Heart left ventricle (tissue), 16 donors: ENCODE measurements at places on chromosomes 4 and X.

DNA sequence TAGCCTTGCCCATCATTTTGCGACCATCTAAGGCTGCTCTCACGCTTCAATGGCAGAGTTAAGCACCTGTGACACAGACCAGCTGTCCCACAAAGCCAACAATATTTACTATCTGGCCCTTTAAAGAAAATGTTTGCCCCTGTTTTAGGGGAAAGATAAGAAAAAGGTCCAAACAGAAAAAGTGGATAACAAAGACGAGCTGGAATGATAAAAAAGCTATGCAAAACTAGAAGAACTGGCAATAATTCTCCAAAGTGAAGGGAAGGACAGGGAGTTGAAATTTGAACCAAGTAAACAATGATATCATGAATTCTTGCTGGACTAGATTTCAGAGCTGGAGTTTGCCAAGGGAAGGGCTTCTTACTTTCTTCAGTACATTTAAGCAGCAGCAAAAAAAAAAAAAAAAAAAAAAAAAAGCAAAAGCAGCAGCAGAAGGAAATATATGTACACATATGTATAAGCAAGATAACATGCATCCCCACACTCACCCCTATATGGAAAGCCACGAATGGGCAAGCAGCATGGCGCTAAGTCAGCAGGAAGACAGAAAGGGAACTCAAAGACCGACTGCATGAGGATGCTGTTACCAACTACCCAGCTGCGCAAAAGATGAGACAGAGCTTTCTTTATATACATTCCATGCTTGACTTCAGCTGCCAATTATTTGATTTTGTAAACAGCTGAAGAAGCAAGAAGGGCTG, 12.5 kb downstream of the TRAPPC2 start:
- DNase-seq = no peak
- no peaks in the 10 kb centered on the region for H3K27me3 ChIP-seq
- H3K36me3 ChIP-seq = peaks cover 8% of the 10 kb centered on the region
- H3K27ac ChIP-seq = no peak overlapping the region
- H3K4me1 ChIP-seq = no peaks in the 10 kb centered on the region
- no peak overlapping the region for H3K4me3 ChIP-seq

DNA sequence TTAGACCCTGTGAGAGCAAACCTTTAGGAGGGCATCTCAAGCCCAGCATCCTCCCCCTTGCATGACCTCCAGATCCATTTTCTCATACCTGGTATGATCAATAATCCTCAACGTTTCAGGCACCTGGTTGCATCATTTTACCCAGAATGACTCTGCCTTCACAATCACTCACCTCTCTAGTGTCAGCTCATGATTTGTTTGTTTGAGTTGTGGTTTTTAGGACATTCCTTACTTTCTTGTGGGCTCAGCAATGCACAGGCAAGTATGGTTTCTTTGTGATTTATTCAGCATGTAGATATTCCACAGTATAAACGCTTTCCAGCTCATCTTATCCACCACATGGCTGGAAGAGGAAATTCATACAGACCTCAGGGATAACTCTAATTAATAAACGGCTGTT, 93.6 kb upstream of the CPEB2 start:
- no peak overlapping the region for H3K4me3 ChIP-seq
- no peaks in the 10 kb centered on the region for H3K4me1 ChIP-seq
- no peaks in the 10 kb centered on the region for H3K27me3 ChIP-seq
- no peak overlapping the region for H3K27ac ChIP-seq

DNA sequence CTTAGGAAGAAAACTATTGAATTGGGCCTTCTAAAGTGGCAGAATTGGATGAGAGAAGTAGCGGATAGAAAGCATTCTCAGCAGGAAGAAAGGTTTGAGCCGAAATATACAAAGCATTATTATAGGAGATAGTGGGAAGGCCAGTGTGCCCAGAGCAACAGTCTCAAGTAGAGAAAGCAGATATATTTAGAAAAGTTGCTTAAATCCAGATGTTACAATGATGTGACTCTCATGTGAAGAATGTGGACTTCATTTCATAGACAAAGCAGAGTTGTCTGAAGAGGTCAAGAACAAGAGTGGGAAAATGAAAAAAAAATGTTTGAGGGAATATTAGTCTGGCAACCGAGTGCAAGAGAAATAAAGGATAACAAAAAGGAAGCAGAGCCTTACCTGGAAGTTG, 66.9 kb downstream of the SYNPO2 start:
- H3K36me3 ChIP-seq = no peaks in the 10 kb centered on the region
- no peak for DNase-seq
- no peaks in the 10 kb centered on the region for H3K27me3 ChIP-seq
- peaks cover 45% of the 10 kb centered on the region for H3K4me1 ChIP-seq
- no peak overlapping the region for H3K4me3 ChIP-seq
- peak overlapping the region; percentile 73 for H3K27ac ChIP-seq

DNA sequence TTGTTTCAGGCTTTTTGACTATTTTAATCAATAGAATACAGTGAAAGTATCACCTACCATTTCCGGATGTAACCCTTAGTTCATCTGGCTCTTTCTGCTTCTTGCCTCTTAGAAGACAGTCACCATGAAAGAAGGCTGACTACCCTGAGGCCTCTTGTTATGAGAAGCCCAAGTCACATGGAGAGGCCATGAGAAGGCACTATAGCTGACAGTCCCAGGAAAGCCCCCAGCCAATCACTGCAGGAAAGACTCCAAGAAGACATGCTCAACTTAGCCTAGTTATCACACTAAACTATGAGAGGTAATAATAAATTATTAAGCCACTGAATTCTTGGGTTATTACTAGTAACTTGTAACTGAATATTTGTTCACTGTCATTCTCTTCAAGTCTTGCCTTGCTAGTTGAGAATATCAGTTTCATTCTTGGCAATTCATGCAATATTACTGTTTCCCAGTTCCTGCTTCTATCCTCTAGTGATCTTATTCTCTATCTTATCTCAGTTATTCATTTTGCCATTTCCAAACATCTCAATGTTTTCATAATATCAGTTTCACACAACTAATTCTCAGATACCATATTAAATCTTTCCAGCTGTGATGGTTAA, 57.1 kb upstream of the GUCY1A1 start:
- no peak overlapping the region for H3K4me3 ChIP-seq
- H3K36me3 ChIP-seq = no peaks in the 10 kb centered on the region
- H3K4me1 ChIP-seq = no peaks in the 10 kb centered on the region

- DNase-seq = no peak
- no peaks in the 10 kb centered on the region for H3K27me3 ChIP-seq
- H3K4me1 ChIP-seq = no peaks in the 10 kb centered on the region
These were observed 142.3 kb downstream of the AFAP1 start for GRCh38 chr4:7797330-7797729.

GRCh38 chr4:40199999-40200874, 3.4 kb downstream of the RHOH start:
- H3K27me3 ChIP-seq = no peaks in the 10 kb centered on the region
- no peak overlapping the region for H3K4me3 ChIP-seq
- no peaks in the 10 kb centered on the region for H3K4me1 ChIP-seq

GRCh38 chr4:5034206-5034605, 14.9 kb upstream of the CYTL1 start:
- DNase-seq = no peak
- H3K27me3 ChIP-seq = no peaks in the 10 kb centered on the region
- peaks cover 4% of the 10 kb centered on the region for H3K4me1 ChIP-seq
- H3K4me3 ChIP-seq = no peak overlapping the region

DNA sequence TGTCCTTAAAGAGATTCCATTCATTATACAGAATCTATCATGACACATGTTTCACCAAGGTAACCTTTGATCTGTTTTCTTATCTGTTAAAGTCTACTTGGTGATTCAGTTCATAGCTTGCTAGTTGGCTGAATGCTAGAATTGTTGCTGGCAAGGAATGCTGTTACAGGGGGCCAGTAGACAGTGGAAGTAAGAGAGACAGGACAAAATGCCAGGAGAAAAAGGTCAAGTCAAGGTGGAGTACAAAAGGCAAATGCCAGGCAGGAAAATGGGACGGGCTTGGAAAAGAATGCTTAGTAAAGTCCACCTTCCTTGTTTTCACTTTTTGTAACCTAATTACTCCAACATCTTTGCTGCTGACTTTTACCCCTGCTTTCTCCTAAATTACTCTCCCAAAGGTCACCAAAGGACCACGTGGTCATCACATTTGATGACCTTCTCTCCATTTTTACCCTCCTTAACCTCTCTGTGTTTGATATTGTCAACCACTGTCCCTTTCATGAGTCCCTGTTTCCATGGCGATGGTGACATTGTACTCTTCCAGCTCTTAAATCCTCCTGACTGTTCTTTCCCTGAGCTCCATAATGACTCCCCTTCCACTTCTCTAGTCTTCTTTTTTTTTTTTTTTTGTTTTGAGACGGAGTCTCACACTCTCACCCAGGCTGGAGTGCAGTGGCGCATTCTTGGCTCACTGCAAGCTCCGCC, 24.5 kb upstream of the TAPT1 start:
- no peaks in the 10 kb centered on the region for H3K4me1 ChIP-seq
- peaks cover 16% of the 10 kb centered on the region for H3K36me3 ChIP-seq
- no peaks in the 10 kb centered on the region for H3K27me3 ChIP-seq
- no peak for DNase-seq
- H3K27ac ChIP-seq = no peak overlapping the region
- no peak overlapping the region for H3K4me3 ChIP-seq

DNA sequence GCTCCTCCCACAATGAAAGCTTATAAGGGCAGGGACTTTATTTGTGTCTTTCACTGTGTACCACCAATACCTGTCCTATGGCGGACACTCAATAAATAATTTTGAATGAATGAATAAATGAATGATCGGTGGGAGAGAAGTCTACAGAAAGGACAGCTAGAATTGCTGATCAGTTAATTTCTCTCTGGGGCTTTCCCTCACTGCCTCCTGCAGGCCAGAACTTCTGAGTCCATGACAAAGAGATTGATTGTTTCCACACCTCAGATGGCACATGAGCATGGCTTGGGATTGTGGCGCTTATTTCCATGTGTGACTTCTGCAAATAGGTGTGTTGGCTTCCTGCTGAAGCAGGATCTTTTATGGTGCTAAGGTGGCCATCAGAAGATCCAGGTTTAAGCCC, 6.3 kb downstream of the FAM47E start:
- H3K27me3 ChIP-seq = no peaks in the 10 kb centered on the region
- H3K27ac ChIP-seq = no peak overlapping the region
- H3K4me3 ChIP-seq = no peak overlapping the region
- no peaks in the 10 kb centered on the region for H3K36me3 ChIP-seq
- DNase-seq = no peak

DNA sequence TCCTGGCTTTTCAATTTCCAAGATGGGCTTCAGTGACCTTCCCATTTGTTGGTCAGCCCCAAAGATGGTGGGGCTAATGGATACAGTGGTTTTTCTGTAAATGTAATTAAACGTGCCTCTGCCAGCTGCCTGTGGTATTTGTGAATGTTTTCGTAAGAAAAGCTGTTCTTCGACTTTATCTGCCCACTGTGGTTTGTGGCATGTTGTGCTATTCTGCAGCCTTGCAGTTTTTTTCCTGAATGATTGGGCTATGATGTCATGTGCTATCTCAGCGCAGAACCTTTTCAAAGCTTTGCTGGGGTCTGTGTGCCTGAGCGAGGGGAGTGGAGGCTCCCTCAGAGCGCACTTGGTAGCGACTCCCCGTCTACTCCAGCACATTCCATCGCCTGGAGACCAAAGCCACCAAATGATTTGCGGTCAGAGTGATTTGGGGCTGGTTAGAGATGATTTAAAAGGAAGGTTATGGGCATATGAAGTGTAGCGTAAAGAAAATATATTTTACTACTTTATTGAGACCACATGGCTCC, 137.5 kb downstream of the PALLD start:
- no peak for DNase-seq
- no peak overlapping the region for H3K4me3 ChIP-seq
- H3K36me3 ChIP-seq = no peaks in the 10 kb centered on the region
- no peaks in the 10 kb centered on the region for H3K27me3 ChIP-seq
- H3K4me1 ChIP-seq = no peaks in the 10 kb centered on the region
- H3K27ac ChIP-seq = peak overlapping the region; percentile 72

- H3K27me3 ChIP-seq = no peaks in the 10 kb centered on the region
- no peak overlapping the region for H3K27ac ChIP-seq
- H3K4me3 ChIP-seq = no peak overlapping the region
- no peaks in the 10 kb centered on the region for H3K36me3 ChIP-seq
- DNase-seq = no peak
These were observed 25.1 kb downstream of the ADAD1 start for GRCh38 chr4:122403861-122404260.

DNA sequence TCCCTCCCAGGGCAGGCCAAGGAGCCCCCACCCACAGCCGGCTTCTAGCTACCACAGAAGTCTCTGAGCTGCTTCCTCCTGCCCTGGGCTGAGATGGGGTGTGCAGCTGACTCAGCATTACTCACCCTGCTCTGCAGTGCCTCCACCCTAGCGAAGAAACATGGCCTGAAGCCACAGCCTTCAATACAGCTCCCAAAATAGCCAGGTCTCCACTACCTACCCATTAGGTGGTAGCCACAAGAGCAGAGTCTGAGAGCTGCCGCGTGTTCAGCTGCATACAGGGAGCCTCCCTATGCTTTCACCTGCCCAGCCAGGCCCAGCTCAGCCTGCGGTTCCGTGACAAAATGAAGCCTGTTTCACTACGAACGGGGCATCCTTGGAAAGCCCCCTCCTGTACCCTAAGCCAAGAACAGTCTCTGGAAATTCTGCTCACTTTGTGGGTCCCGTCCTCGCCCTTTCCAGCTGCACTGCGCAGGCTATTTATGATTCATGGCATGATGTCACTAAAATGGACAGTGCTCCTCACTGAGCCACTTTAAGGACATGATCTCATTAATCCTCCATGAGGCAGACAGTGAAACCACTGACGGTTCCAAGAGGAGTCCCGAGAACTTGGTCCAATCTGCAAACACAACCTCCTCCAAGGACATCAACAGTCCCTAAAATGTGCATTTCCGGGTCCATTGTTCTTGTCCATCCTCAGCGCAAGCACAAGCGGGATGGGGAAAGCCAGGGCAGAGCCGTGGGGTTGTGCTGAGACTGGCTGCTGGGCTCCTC, 20.2 kb downstream of the WDR1 start:
- peak; percentile 75 for DNase-seq
- peaks cover 98% of the 10 kb centered on the region for H3K4me1 ChIP-seq
- H3K27ac ChIP-seq = peak overlapping the region; percentile 42
- H3K27me3 ChIP-seq = no peaks in the 10 kb centered on the region

DNA sequence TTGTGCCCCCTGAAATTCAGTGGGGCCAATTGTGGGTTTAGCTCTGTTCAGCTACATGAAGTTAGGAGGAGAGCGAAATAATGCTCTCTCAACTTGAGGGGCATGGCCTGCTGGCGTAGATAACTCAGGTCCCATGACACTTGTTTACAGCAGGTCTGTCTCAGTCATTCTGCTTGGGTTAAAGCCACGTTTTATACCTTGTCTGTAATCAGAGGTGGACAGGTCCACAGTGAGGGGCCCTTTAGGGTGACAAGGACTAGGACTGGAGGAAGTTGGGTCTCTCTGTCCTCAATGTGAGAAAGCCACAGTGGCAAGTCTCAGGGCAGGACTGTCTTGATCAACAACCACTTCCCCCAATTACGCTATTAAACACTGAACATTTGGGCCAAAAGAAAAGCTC, 49.0 kb downstream of the PDHA1 start:
- no peaks in the 10 kb centered on the region for H3K36me3 ChIP-seq
- H3K27ac ChIP-seq = no peak overlapping the region
- no peaks in the 10 kb centered on the region for H3K4me1 ChIP-seq
- no peak for DNase-seq
- H3K27me3 ChIP-seq = no peaks in the 10 kb centered on the region

DNA sequence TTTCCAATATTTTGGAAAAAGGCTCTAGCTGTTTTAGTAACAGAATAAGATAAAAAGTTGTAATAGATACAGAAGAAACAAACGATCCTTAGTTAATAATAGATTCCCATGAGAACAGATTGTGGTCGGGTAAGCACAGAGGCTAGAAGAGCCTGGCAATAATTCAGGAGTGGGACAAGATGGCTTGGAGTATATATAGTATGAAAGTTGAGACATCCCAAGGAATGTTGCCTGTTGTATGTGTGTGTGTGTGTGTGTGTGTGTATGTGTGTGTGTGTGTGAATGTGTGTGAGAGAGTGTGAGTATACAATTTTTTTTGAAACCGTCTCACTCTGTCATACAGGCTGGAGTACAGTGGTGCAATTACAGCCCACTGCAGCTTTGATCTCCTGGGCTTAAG, 150.7 kb downstream of the PDGFC start:
- no peaks in the 10 kb centered on the region for H3K36me3 ChIP-seq
- DNase-seq = no peak
